ENCODE measurements at places on chromosomes 7 and 10.

DNA sequence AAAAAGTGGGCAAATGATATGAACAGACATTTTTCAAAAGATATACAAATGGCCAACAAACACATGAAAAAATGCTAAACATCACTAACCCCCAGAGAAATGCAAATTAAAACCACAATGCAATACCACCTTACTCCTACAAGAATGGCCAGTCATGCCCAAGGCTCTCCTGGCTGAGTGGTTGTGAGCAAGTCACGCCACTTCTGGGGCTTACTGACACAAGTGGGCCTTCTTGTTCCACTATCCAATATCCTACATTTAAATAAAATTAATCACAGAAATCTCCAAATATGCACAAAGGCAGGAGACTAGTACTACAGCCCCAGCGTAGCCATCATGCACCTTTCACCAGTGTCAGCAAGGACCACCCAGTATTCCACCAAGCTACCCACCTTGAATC is 181.9 kb downstream of the TNS3 start:
- DNase-seq: no peak

DNA sequence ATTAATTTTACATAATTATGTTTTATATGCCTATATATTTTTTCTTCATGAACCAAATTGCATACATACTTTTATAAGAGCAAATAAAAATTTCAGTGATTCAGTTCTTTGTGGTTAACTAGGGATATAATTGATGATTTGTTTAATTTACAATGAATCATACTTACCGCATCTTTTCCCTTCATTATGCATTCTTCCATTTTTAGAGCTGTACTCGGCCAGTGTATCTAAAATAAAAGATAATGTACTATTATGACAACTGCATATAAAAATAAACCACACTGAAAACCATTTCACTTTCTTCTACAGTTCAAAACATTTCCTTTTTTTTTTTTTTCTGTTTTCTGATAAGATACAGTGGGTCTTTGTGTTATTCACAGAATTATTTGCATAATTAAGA is 179.9 kb downstream of the SEMA3E start:
- DNase-seq: no peak

- no peak for DNase-seq
Observed at GRCh38 chr7:45070254-45070642, 18.5 kb downstream of the NACAD start.

DNA sequence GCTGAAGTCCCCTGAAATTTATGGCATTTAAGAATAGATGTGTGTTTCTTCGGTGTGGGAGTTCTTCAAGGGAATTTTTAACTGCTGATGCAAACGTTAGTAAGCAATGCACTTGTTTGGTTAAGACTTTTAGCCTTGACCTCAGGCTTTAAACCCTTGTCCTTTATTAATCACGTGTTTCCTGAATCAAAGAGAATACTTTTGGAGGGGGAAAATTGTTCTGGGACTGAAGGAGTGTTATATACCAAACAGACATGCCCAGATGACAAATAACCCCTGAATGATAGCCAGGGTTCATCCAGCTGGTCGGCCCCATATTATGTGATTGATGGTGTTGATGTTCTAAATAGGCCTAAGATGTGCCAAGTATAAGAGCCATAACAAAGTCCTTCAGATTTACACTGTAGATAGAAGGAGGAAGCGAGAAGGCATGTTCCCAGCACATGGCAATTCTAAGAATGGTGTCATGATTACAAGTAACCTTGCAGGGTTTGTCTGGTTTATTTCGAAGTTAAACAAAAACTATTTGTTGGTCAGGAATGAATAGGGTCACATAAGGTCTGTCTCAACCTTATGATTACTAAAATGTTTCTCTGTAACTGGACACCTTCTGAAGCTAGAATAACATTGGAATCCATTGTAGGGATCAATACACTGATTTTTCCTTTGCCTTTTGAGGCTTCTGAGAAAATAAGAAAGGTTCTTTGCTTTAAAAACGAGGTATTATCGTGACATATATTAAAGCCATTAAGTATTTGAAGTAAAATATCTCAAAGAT is 124.2 kb upstream of the SEM1 start:
- DNase-seq: no peak

DNA sequence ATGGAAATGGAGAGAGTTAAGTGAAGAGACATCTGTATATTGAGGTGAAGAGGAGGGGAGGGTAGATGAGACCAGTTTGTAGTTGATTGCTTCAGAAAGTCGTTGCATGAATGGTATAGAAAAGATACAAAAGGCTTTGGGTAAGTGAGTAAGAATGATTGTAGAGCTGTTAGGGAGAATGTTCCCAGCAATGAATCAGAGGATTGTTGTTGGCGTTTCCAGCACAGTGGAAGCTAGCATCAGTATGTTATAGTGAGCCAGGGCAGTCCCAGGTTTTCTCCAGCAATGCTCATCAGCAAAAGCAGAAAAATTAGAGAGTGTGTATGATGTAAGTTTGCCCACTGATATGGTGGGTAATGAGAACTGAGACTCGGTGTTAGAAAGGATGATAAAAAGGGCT is 15.4 kb upstream of the CDK6 start:
- DNase-seq: no peak

GRCh38 chr10:130463104-130463875 is 327.1 kb downstream of the GLRX3 start:
- no peak for DNase-seq

- no peak for DNase-seq
Observed at GRCh38 chr10:86079088-86079487, 287.5 kb downstream of the GRID1 start.

DNA sequence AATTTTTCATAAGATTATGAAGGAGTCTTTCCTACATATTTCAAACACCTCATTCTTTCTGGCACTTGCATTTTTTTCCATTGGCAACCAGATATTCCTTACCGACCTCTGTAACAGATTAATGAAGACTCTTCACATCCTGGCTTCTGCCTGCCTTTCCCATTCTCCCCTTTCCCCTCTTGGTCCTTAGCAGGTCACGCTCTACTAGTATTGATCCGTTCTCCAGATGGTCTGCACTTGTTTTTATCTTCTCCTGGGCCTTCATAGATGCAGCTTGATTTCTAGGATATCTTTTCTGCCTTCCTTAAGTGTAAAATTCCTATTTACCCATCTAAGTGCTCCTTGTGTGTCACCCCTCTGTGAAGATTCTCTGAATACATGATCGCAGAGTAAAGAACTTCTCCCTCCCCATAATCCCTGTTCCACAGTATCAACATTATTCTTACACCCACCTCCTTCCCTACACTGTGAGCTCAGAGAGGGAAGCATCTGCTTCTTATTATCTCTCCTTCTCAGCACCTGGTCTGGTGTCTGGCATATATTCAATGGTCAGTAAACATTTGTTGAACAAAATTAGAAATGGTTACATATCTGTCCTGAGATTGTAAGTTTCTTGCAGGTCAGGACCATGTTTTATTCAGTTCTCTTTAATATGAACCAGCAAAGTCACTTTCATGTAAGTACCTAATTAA is 654.2 kb downstream of the REEP3 start:
- no peak for DNase-seq

DNA sequence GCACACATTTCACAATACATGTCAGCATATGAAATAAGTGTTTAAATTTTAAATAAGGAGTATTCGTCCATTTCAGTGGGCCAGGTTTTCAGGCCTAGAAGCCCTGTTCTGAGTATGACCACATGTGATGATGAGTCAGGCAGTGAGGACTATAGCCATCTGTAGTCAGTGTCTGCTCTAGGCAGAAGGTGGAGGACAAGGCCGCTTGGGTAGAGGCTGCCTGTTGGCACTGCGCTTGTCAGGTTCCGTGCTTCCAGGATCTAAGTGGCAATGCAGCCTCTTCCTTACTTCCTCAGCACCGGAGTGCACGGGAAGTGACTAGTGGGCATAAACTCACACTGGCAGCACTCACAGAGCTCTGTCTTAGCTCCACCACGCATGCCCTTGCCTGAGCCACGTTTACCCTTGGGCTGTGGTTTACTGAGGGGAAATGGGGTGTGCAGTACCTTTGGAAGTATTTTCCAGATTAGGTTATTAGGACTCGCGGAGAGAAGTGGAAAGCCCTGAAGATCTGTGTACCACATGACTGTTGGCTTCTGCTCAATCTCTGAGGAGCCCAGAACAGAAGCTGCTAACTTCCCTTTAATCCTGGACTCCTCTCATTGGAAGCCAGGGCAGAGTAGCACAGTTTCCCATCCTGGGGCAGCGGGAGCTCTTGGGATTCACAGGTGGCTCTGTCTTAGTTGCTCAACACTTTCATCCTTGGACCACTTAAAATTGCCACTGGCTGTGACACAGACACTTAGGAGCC is 87.5 kb upstream of the GJD4 start:
- peak; percentile 59 for DNase-seq

DNA sequence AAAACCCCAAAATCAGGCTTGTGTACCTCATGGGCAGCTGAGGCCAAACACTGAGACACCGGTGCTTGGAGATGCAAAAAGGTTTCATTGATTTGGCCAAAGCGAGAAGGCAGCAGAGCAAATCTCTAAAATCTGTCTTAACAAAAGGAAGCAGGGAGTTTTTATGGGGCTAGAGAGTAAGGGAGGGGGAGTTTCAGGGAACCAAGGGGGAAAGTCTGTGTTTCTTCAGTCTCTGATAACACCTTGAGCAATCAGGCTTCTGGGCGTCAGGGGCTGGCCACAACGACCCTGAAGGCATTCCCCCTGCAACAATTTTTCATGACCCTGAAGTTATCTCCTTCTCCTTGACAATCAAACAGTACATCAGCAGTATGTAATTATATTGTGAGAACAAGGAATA is 2.7 kb upstream of the ZNF786 start:
- no peak for DNase-seq

- no peak for DNase-seq
Observed at GRCh38 chr7:72101444-72101843, 310.7 kb downstream of the CALN1 start.

- DNase-seq: peak; percentile 47
Observed at GRCh38 chr10:11869743-11870460, 46.7 kb downstream of the PROSER2 start.

- no peak for DNase-seq
Observed at GRCh38 chr10:8033812-8034465, 20.5 kb upstream of the GATA3 start.

Measured in choroid plexus epithelial cell (primary cell).